ENCODE measurements at places on chromosomes 1 and 21. TPM values are rescaled to one million over a fixed set of nuclear protein-coding genes. Genes with fewer than 3 reads are reported as not detected.
A peak's percentile ranks its signal among the peaks of the same experiment; 100 is the strongest.

Gene NECTIN4
- total RNA-seq: not detected

Gene SLFNL1
- total RNA-seq: not detected

DNA sequence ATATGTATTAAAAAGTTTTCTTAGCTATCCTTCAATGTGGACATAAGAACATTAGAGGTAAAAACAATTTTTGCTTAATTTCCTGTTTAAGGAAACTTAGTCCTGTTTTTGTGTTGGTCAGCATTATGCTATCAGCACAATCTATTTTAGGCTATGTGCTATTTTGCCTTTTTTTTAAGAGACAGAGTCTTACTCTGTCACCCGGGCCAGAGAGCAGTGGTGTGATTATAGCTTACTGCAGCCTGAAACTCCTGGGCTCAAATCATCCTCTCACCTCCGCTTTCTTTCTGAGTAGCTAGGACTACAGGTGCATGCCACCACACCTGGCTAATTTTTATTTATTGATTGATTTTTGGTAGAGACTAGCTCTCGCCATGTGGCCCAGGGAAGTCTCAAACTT, 199.1 kb upstream of the TMPRSS15 start:
- no peak for DNase-seq

GRCh38 chr1:62954758-62955157, 170.8 kb downstream of the ATG4C start:
- DNase-seq: no peak

GRCh38 chr1:89821322-89822108, 683 bp downstream of the LRRC8D start:
- DNase-seq: no peak

GRCh38 chr1:71885171-71885570, 397.2 kb downstream of the NEGR1 start:
- DNase-seq: no peak

DNA sequence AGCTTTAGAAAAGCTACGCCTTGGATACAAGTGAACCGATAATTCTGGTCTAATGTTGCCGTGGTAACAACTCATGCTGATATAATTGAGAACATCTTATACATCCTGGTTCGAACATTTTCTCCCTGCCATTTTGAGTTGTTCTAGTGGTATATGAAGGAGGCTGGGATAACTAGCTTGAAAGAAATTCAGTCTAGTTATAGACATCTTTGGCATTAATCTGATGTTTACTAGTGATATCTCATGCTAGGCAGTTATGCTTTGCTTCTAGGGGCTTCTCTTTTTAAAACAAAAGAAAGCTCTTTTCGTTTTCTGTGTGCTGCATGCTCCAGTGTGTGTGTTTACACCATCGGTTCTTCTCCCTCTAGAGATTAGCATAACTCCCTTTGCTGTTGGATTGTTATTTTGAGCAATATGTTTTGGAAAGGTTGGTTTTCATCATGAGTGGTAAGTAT, 20.5 kb downstream of the PRKACB start:
- no peak for DNase-seq

DNA sequence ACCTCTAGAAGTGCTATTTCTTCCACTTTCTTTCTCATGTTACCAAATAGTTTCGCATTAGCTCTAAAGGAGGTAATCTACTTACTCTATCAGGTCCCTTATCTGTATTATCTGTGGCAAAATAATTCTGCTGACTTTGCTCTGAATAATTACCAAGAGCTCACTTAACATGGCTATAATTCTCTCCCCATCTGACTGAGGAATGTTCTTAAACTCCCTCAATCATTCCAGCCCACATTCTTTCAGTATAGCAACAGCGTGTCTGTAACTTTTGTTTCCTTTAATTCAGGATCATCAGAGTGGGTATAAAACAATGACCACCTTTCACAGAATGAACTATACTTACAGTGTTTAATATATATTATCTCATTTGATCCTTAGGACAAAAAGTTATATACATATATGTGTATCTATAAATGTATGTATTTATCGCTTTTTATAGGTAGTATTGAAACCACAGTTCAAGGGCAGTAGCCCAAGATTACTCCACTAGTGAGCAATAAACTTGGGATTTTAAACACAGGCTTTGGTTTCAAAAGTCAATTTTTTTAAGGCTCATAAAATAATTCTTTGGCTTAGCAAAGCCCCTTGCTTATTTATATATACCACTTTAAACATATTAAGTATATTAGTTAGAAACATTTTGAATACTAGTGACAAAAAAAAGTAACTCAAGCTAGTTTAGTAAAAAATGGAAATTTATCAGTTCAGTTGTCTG, 36.1 kb upstream of the ST6GALNAC3 start:
- peak; percentile 15 for DNase-seq

DNA sequence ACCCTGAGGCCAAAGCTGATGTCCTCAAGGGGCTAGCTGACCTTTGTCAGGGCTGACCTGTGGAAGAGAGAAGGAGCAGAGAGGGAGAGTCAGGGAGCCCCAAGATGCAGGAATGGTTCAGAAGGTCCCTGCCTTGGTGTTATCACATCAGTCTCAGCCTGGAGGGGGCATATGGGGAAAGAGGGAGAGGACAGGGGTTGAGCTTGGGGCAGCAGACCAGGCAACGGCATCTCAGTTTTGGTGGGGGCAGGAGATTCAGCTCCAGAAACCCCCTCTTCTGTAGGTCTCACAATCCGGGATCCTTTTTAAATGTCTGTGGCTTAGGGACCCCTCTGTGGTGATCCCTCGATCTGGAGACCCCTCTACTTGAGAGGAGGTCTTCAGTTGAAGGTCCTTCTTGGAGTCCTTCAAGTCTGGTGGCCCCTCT, 815 bp downstream of the S100A13 start:
- DNase-seq: no peak

Data from HFFc6 (cell line).